ENCODE measurements at places on chromosomes 6 and 20.

DNA sequence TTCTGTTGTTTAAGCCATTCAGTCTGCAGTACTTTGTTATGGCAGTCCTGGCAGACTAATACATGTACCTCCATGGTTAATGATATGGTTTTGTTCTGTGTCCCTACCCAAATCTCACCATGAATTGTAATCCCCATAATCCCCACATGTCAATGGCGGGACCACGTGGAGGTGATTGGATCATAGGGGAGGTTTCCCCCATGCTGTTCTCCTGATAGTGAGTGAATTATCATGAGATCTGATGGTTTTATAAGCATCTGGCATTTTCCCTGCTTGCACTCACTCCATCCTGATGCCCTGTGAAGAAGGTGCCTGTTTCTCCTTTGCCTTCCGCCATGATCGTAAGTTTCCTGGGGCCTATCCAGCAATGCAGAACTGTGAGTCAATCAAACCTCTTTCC lies 57.5 kb upstream of the NT5E start:
- DNase-seq = no peak

- no peak for DNase-seq
These were observed 520.9 kb downstream of the CD83 start for GRCh38 chr6:14638435-14638905.

DNA sequence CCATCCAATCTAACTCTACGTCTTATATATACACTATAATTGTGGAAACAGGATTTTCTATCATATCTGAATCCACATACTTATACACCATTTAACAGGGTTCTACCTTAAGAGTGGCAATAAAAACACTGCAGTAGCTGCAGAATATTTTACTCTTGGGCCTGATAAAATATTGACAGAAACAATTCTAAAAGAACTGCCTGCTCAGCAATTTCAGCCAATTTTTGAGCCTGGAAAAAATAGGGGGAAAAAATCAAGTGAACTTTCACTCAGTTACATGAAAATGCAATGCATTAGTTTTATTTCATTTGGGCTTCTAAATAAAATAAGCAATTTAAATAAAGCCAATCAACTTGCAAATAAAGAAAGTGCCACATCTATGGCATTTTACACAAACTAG lies 246.5 kb upstream of the RUNX2 start:
- DNase-seq = no peak

GRCh38 chr6:33987531-33988021 lies 158.3 kb downstream of the GRM4 start:
- no peak for DNase-seq

GRCh38 chr6:78810146-78810545 lies 57.2 kb upstream of the IRAK1BP1 start:
- no peak for DNase-seq

GRCh38 chr6:20893412-20893811 lies 359.2 kb downstream of the CDKAL1 start:
- no peak for DNase-seq

- no peak for DNase-seq
These were observed 6.0 kb downstream of the ASF1A start for GRCh38 chr6:118899948-118900347.

GRCh38 chr6:137715589-137716045 lies 151.4 kb upstream of the TNFAIP3 start:
- DNase-seq = no peak

Data from stimulated activated CD4-positive, alpha-beta T cell treated with anti-CD3 and anti-CD28 coated beads, Interleukin-2, amount 100 ng/mL, for 48 hours (primary cell).